ENCODE measurements at places on chromosomes 3 and 15. TPM values are rescaled to one million over a fixed set of nuclear protein-coding genes. Genes with fewer than 3 reads are reported as not detected.

GRCh38 chr15:50051811-50052419 is 67.1 kb downstream of the ATP8B4 start:
- H3K36me3 ChIP-seq = no peaks in the 10 kb centered on the region
- H3K4me1 ChIP-seq = no peaks in the 10 kb centered on the region
- no peaks in the 10 kb centered on the region for H3K27me3 ChIP-seq
- DNase-seq = peak; percentile 60
- no peak overlapping the region for H3K4me3 ChIP-seq

DNA sequence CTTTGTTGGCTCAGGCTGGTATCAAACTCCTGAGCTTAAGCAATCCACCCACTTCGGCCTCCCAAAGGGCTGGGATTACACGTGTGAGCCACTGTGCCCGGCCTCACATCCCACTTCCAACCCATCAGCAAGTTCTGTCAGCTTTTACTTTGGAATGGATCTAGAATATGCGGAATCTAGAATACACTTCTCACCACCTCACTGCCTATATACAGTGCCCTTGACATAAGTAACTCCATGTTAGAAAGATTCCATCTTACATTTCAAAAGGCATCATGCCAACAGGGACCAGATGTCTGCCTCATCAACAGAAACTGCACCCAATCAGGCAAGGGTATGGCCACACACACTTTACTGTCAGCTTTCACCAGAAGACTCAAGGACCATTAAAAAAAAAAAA is 9.9 kb upstream of the RBSN start:
- no peaks in the 10 kb centered on the region for H3K36me3 ChIP-seq
- no peak for DNase-seq
- H3K27me3 ChIP-seq = no peaks in the 10 kb centered on the region
- H3K4me3 ChIP-seq = no peak overlapping the region
- no peak overlapping the region for H3K27ac ChIP-seq

DNA sequence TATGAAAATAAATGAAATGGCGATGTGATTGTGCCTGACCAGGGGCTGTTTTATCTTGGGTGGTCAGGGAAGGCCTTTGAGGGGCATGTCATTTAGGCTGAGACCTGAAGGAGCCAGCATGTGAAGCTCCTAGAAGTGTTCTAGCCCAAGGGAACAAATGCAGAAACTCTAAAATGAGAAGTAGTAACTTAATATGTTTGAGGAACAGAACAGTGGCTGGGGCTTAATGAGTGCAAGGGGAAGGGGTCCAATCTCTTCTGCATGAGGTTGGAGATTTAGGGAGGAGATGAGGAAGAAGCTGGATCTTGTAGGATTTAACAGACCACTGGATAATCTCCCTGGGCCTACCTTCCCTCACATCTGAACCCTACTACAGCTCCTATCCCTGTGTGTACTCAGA is 110.5 kb downstream of the AKAP13 start:
- H3K27me3 ChIP-seq = no peaks in the 10 kb centered on the region
- no peak overlapping the region for H3K4me3 ChIP-seq
- no peak for DNase-seq
- no peak overlapping the region for H3K27ac ChIP-seq
- no peaks in the 10 kb centered on the region for H3K36me3 ChIP-seq
- no peaks in the 10 kb centered on the region for H3K4me1 ChIP-seq

- no peaks in the 10 kb centered on the region for H3K36me3 ChIP-seq
- peak overlapping the region; percentile 59 for H3K27ac ChIP-seq
These were observed 15.5 kb upstream of the ATP8B4 start for GRCh38 chr15:50134524-50135024.

DNA sequence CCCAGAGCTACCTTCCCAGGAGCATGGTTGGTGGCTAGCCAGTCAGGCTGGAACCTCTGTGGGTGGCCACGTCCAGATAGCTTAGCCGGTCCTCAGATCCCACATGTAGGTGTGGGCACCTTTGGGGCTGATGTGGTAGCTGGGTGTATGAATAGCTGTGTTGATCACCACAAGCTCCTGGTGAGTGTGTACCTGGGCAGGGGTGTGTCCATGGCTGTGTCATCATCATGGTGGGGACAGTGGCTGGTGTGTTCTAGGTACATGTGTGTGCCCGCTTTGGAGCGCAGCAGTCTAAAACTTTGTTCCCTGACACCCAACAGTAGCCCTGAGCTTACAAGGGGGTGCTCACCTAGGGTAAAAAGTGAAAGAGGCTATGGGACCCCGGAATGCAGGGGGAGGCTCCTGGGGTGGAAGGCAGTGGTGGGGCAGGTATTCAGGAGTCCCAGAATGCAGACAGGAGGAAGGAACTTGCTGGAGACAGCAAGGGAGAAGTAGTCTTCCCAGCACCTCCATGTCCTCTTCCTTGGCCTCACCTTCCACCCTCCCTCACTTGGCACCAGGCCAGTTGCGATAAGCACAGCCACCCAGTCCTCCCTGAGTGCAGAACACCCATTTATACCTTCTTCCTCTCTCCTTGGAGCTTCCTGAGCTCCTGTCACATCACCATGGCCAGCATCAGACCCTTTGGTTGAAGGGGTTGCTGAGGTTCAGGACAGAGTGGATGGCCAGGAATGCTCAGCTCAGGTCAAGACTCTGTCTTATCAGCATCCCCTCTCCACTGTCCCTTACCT is 1.2 kb downstream of the CISH start:
- H3K27me3 ChIP-seq = no peaks in the 10 kb centered on the region
- H3K4me1 ChIP-seq = no peaks in the 10 kb centered on the region
- H3K36me3 ChIP-seq = no peaks in the 10 kb centered on the region
- H3K27ac ChIP-seq = peak overlapping the region; percentile 85

DNA sequence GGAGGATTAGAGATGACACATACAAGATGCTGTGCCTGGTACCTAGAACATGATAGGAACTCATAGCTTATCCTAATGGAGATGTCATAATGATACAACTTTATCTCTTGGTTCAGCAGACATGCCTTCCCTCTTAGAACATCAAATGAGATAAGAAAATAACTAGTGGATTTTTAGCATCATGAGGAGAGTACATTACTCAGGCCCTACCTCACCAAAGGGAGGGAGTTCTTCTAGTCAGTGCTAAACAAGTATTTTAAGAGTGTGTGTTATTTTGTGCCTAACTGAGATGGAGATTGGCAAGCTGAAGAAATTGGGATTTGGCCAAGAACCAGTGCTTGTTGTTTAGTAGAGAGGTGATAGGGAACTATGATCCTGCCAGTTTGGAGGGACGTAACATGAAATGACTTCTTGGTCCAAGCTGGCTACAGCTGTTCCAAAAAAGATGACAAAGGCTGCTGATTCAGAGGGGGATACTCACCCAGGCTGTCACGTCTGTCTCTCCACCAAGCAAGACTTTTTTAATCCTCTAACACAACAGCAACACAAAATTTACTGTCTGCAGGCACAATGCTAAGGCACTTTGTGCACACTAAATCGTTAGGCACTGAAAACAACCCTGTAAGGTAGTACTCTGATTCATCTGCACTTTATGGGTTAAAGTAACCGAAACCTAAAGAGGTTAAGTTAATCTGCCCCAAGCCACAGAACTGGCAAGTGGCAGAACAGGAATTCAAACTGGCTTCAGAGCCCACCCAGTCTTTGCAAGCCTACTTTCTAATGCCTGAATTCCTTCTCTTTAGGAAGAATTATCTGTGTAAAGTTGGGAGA is 126.5 kb downstream of the CMSS1 start:
- no peaks in the 10 kb centered on the region for H3K27me3 ChIP-seq
- H3K4me1 ChIP-seq = no peaks in the 10 kb centered on the region
- no peak for DNase-seq
- H3K27ac ChIP-seq = peak overlapping the region; percentile 47
- H3K36me3 ChIP-seq = no peaks in the 10 kb centered on the region
- no peak overlapping the region for H3K4me3 ChIP-seq

DNA sequence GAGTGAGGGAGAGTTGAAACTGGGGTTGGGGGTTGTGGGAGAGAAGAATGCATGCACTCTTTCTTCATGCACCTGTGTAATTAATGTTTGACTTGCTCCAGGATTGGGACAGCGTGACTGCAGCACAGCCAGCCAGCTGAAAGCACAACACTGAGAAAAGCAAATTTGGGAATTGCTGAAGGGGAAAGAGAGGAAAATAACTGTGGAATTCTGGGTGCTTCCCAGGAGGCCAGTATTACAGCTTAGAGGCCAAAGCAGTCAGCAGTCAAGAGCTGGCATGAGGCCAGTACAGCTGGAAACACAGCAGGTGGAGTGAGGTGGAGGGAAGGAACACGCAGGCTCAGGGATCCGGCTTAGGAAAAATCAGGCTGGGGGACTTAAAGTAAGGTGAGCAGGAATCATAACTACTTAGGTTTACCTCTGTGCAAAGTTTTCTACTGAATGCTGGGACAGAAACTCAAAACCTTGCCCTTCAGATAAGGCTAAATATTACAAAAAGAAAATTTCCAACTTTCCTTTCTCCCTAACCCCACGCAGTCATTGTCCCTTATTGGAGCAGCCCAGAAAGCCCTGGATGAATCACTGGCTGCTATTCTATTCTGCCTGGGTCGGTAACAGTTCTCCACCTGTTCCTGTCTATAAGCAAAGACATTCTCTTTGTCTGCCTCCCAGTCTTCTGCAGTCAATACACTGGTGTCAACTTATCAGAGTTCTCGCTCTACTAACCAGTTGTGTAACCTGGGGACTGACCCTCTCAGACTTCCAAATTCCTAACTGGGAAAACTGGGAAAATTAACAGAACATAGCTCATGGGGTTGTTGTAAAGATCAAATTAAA is 167.2 kb downstream of the MAGI1 start:
- H3K27me3 ChIP-seq = no peaks in the 10 kb centered on the region
- no peaks in the 10 kb centered on the region for H3K4me1 ChIP-seq
- DNase-seq = peak; percentile 23
- no peaks in the 10 kb centered on the region for H3K36me3 ChIP-seq
- no peak overlapping the region for H3K4me3 ChIP-seq

DNA sequence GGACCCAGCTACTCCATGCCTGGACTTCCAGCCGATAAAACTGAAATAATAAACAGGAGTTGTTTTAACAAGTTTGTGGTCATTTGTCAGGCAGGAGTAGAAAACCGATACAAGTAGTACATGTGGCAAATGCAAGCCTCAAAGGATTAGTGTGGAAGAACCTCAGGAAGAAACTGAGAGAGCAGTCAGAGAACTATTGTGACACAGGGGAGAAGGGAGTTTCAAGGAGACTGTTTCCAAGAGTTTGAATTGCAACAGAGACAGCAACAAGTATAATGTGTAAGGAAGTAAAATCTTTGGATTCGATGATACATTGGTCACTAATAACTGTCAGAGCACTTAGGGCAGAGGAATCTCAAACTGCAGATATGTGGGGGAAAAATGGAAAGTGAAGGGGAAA is 450.6 kb upstream of the ARHGEF26 start:
- H3K4me3 ChIP-seq = no peak overlapping the region
- DNase-seq = no peak

DNA sequence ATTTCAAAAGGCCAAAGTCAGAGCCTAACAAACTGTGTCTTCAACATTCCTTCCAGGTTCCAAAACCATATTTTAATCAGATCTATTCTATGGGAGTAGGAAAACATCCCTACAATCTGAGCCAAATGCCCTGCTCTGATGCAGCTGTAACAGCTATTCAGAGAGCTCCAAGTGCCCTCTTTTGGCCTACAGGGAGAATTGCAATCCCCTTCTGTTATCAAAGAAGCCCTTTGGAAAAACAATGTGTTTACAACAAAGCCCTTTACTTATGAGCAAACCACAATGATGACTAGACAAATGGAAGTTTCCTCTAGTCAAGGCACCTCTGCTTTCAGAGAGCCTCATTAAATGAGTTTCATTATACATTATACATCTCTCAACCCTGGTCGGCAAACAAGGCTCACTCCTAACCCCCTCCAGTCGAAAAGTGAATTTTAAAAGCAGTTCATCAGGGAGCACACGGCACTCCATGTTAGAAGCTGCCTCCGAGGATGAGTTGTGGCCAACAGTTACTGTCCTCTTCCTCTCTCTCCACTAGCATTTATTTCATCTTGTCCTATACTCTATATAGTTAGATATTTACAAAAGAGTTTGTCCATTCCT is 42.6 kb upstream of the TMCO5A start:
- DNase-seq = no peak
- no peaks in the 10 kb centered on the region for H3K27me3 ChIP-seq
- H3K27ac ChIP-seq = no peak overlapping the region
- H3K4me1 ChIP-seq = no peaks in the 10 kb centered on the region

GRCh38 chr3:177932346-177932745 is 603.9 kb upstream of the KCNMB2 start:
- H3K4me3 ChIP-seq = no peak overlapping the region
- no peaks in the 10 kb centered on the region for H3K36me3 ChIP-seq
- DNase-seq = no peak
- no peaks in the 10 kb centered on the region for H3K4me1 ChIP-seq

DNA sequence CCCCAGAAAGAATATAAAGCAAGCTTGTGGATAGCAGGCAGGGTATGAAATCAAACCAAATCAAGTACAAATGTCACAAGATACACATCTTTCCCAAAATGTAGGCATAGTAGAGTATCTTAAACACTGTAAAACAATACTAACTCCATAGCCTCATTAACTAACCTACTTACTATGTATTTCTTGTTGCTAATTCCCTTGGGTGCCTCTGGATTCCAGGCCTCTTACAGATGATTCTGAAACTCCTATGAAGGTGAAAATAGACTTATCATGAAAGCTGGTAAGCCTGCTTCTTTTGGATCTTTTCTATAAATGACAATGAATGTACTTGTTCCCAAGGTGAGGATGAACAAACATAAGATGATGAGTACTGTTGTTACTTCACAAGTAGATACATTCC is 93.8 kb downstream of the FRMD5 start:
- no peak overlapping the region for H3K4me3 ChIP-seq
- H3K4me1 ChIP-seq = no peaks in the 10 kb centered on the region
- H3K36me3 ChIP-seq = no peaks in the 10 kb centered on the region

GRCh38 chr3:55486857-55487380 is at the start of gene WNT5A:
WNT5A (minus strand) TSS chr3:55487306; CDS start chr3:55486985, 321 bp downstream.
- DNase-seq = peak; percentile 42
- no peaks in the 10 kb centered on the region for H3K36me3 ChIP-seq
- H3K4me3 ChIP-seq = peak within 1 kb of the TSS; percentile 76
- H3K27ac ChIP-seq = peak within 1 kb of the TSS; percentile 84

- no peaks in the 10 kb centered on the region for H3K27me3 ChIP-seq
- H3K27ac ChIP-seq = no peak overlapping the region
- no peak for DNase-seq
- no peak overlapping the region for H3K4me3 ChIP-seq
- H3K4me1 ChIP-seq = no peaks in the 10 kb centered on the region
These were observed 139.4 kb downstream of the SLCO3A1 start for GRCh38 chr15:91992945-91993344.

GRCh38 chr3:120855665-120856437 is 52.2 kb upstream of the STXBP5L start:
- H3K27me3 ChIP-seq = no peaks in the 10 kb centered on the region
- no peak overlapping the region for H3K4me3 ChIP-seq
- no peaks in the 10 kb centered on the region for H3K36me3 ChIP-seq
- peak overlapping the region; percentile 67 for H3K27ac ChIP-seq

GRCh38 chr15:58331560-58331912 is 100.3 kb upstream of the LIPC start:
- H3K36me3 ChIP-seq = no peaks in the 10 kb centered on the region
- no peak overlapping the region for H3K4me3 ChIP-seq
- no peak for DNase-seq
- peak overlapping the region; percentile 86 for H3K27ac ChIP-seq
- H3K4me1 ChIP-seq = peaks cover 17% of the 10 kb centered on the region

- no peak for DNase-seq
- no peak overlapping the region for H3K27ac ChIP-seq
- H3K27me3 ChIP-seq = no peaks in the 10 kb centered on the region
- no peaks in the 10 kb centered on the region for H3K4me1 ChIP-seq
- no peak overlapping the region for H3K4me3 ChIP-seq
These were observed 17.4 kb downstream of the SUSD5 start for GRCh38 chr3:33201195-33201594.

Gene ILDR1
- not detected for total RNA-seq

Gene C3orf22
- not detected for total RNA-seq

Gene CSTA
- total RNA-seq = not detected

Gene UBAP1L
- total RNA-seq = 5.0 TPM

Gene GPR87
- total RNA-seq = not detected

Gene TMEM39A
- total RNA-seq = 136 TPM

Gene ENTPD3
- total RNA-seq = 3.3 TPM

Gene PLA1A
- not detected for total RNA-seq

Data from uterus (tissue), 4 donors.